ENCODE measurements at places on chromosomes 16 and 17. TPM values are rescaled to one million over a fixed set of nuclear protein-coding genes. Genes with fewer than 3 reads are reported as not detected.

Gene ZNF785
- total RNA-seq, result 5.0 TPM

Gene HSBP1
- total RNA-seq, result 78.7 TPM

Gene NUP88
- total RNA-seq, result 147 TPM

DNA sequence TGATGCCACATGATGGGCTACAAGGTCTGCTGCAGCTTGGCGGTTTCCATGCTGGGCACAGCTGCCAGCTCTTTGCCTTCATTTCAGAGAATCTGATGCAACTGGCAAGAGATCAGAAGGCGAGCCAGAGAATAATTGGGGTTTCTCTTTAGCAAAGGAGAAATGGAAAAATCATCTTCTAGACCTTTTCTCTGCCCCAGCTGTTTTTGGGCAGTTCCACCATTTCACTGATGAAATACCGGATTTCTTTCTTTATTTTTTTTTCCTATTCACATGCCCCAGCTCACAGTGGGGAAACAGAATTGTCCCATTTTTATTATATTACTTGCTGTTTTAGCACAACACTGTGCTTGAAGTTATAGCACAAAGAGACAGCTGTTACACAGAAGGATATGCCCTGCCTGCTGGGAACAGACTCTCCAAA, 439.3 kb upstream of the GOT2 start:
- no peak for DNase-seq

- DNase-seq, result no peak
Observed at GRCh38 chr17:15884731-15885130, 60.2 kb upstream of the ADORA2B start.

- DNase-seq, result no peak
Observed at GRCh38 chr17:16977932-16978331, 6.0 kb upstream of the TNFRSF13B start.

- no peak for DNase-seq
Observed at GRCh38 chr16:27246439-27246838, 22.1 kb downstream of the NSMCE1 start.

- DNase-seq, result peak; percentile 83
Observed at GRCh38 chr17:46877466-46877865, 26.1 kb downstream of the WNT9B start.

- DNase-seq, result no peak
Observed at GRCh38 chr17:4935650-4936049, 3.6 kb downstream of the GP1BA start.

DNA sequence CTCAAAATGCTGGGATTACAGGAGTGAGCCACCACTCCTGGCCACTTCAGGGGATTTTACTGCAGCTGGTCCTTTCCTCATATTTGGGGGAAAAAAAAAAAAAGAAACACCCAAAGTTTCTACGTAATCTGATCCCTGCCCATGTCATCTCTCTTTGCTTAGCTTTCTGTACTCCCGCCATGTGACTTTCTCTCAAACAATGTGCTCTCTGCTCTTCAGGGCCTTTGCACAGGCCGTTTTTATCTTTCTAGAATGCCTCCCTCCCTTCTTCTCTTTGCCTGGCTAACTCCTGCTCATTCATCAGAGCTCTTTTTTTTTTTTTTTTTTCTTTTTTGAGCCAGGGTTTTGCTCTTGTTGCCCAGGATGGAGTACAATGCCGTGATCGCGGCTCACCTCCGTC, 4.9 kb upstream of the HDAC5 start:
- DNase-seq, result no peak

DNA sequence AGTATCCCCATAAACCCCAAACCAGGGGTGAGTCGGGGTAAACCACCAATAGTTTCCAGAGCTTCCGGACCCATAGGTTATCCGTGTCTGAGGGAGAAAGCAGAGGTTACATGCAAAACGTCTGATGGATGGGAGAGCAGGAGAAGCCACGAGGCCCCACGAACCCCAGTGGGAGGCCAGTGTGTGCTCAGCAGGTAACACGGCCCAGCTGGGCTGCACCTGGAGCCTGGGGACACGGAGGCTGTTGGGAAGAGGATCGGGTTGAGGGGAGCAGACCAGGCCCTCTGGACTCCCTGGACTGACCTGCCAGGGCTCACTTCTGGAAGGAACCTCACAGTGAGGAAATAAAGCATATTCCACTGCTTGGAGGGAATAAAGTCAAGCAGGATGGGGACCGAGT, 78.1 kb downstream of the SEC14L1 start:
- DNase-seq, result no peak

DNA sequence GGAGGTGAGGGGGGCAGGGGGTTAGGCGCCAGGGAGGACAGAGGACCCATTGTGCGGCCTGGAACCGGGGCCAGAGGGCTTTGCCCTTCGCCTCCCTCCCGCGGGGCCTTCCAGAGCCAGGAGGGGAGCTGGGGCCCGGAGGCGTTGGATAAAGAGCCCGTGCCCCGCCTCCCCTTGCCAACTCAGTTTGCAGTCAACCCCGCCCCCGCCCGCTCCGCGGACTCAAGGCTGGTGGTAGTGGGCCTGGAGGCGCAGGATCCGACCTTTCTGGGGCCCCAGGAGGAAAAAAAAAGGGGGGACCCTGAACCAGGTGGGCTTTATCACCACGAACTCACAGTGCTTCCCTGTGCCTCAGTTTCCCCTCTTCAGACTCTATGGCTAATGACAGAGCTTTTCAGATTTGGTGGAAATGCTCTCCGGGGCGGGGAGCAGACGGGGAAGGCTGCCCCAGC, 2.0 kb upstream of the SPHK1 start:
- DNase-seq, result no peak
